ENCODE measurements at places on chromosomes 12 and 14. TPM values are rescaled to one million over a fixed set of nuclear protein-coding genes. Genes with fewer than 3 reads are reported as not detected.
A peak's percentile ranks its signal among the peaks of the same experiment; 100 is the strongest.

GRCh38 chr14:62056789-62057188 lies 294.6 kb downstream of the SNAPC1 start:
- no peak for DNase-seq

GRCh38 chr14:95504135-95505029 lies 12.1 kb downstream of the SYNE3 start:
- no peak for DNase-seq

DNA sequence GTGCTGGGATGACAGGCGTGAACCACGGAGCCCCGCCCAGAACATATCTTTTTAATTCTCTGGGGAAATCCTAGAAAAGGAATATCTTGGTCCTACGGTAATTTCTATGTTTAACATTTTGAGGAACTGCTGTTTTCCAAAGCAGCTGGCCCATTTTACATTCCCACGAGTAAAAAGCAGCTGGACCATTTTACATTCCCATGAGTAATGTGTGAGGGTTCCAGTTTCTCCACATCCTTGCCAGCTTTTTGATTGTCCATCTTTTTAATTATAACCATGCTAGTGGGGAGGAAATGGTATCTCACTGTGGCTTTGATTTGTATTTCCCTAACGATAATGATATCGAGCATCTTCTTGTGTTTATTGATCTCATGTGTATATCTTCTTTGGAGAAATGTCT lies 4.4 kb upstream of the P2RX4 start:
- DNase-seq: no peak

- DNase-seq: no peak
These were observed 33.0 kb downstream of the TMEM132D start for GRCh38 chr12:129870796-129871195.

GRCh38 chr14:65339866-65340265 lies 72.7 kb upstream of the FUT8 start:
- DNase-seq: no peak

DNA sequence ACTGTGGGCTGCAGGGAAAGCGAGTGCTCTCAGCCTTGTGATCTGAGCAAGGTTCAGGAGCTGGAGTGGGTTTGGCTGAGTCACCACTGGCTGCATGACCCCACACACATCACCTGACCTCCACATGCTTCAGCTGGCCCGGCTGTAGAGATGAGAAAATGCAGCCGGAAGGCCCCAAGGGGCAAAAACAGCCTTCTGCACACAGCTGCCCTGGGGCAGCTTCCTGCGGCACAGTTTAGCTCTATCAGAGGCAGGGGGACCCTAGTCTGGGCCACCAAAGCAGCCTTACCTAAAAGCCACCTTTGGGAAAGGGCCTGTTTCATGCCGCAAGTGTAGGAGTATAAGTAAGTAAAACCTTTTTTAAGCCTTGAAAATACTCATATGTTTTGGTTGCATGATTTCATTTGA lies 123.3 kb downstream of the SSPN start:
- no peak for DNase-seq

GRCh38 chr12:52942901-52943181 lies 6.1 kb upstream of the KRT18 start:
- no peak for DNase-seq

GRCh38 chr14:99677231-99678140 lies 6.6 kb upstream of the CYP46A1 start:
- no peak for DNase-seq

- DNase-seq: no peak
These were observed 38.4 kb downstream of the RTL1 start for GRCh38 chr14:100864960-100865681.

- no peak for DNase-seq
These were observed 86.9 kb upstream of the IGF1 start for GRCh38 chr12:102567031-102567985.

DNA sequence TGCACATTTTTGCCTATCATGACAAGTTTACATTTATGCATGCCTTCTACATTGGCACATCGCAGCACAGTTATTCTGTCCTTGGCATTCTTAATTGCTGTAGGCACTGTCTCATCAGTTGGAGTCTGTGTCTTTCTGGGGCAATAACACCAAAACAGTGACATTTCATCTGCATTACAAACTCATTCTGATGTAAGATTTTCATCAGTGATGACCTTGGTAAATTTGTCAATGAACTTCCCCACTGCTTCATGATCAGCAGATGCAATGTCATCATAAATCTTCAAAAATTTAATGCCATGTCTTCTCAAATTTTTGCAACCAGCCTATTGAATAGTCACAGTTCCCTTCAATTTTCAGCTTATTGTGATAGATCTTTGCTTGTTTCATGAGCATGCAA lies 85.5 kb downstream of the CAPZA3 start:
- no peak for DNase-seq

GRCh38 chr14:61107869-61108493 lies 126.9 kb downstream of the SLC38A6 start:
- no peak for DNase-seq

DNA sequence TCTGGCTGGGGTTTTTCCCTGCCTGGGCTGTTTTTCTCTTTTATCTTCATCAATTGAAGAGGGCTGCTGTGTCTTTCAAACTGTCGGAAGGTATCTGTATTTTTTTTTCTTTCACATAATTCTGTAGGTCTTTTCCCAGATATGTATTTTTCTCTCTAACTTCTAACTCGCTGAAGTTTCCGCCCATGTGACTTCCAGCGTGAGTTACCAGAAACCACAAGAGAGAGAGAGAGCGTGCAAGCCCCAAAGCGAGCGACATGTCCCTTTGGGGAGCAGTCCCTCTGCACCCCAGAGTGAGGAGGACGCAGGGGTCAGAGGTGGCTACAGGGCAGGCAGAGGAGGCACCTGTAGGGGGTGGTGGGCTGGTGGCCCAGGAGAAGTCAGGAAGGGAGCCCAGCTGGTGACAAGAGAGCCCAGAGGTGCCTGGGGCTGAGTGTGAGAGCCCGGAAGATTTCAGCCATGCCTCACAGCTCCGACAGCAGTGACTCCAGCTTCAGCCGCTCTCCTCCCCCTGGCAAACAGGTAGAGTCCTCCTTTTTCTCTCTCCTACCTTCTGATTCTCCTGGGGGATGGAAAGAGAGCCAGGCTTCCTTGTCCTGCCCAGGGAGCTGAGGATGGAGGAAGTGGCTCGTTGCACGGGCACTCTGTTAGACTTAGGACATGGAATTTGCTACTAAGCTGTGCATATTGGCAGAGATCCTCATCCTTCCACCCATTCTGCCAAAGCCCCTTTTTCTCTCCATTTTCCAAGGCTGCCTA lies at the start of gene BATF:
BATF (plus strand) TSS at position 246 of the 759 bp plus-strand sequence; CDS start at position 460, 214 bp downstream.
- DNase-seq: no peak

- DNase-seq: peak; percentile 43
These were observed 65.3 kb downstream of the FOXN3 start for GRCh38 chr14:89351516-89352404.

TAS2R42 gene
- not detected for polyA plus RNA-seq

NINJ2 gene
- 1.4 TPM for polyA plus RNA-seq

SYCP3 gene
- 1.3 TPM for polyA plus RNA-seq

LRP1 gene
- 102 TPM for polyA plus RNA-seq

RND1 gene
- polyA plus RNA-seq: 2.6 TPM

RTL1 gene
- 0.08 TPM for polyA plus RNA-seq

RPGRIP1 gene
- polyA plus RNA-seq: 0.39 TPM
